Ovary (tissue), 10 donors: ENCODE measurements at places on chromosomes 12 and 14.

DNA sequence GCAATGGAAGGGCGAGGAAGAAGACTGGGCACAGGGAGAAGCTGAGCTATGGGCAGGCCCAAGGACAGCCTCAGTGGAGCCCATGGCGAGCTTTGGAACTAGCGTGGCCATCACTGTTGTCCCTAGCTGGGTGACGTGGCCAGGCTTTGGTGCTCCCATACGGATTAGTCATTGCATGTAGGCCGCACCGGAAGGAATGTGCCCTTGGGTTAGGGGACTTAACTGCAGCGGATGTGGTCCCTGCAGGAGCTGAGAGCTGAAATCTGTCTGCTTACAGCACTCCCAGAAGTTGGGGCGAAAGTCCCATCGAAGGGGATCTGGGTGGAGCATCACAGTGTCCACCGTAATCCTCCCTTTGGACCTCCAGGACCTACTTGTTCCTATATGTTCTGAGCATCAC, 133.7 kb downstream of the PAPOLA start:
- DNase-seq = no peak

GRCh38 chr14:34554540-34555250, 15.2 kb upstream of the EAPP start:
- DNase-seq = no peak

GRCh38 chr12:109618082-109618481, 44.5 kb downstream of the MVK start:
- DNase-seq = no peak

DNA sequence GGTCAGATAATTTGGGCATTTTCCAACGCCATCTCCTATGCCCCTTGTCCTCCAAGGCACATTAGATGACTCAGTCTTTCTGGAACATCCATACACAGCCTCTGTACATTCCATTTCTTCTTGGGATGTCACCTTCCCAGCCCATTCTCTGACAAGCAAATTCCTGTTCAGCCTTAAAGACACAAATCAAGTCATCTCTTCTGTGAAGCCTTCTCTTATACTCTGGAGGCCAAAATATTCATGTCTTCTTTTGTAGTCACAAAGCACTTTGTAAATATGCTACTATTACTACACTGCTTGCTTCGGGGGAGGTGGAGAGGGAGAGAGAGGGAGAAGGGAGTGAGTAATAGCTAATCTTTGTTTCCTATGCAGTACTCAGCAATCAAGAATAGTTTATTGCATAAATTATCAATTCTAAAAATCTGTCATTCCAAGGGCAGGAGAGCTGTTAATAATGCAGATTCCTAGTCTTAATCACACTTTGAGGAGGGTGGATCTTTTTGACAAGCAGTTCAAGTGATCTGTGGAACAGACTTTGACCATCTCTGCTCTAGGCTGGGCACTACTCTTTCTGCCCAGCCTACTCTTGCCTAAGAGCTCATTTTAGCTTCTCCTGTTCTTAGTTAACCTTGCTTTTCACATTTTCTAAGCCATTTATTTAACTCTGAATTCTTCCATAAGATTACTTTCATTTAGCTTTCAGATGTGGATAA, 27.9 kb downstream of the KCNMB4 start:
- DNase-seq = no peak

- no peak for DNase-seq
Observed at GRCh38 chr14:31419179-31419966, 977 bp downstream of the HEATR5A start.

DNA sequence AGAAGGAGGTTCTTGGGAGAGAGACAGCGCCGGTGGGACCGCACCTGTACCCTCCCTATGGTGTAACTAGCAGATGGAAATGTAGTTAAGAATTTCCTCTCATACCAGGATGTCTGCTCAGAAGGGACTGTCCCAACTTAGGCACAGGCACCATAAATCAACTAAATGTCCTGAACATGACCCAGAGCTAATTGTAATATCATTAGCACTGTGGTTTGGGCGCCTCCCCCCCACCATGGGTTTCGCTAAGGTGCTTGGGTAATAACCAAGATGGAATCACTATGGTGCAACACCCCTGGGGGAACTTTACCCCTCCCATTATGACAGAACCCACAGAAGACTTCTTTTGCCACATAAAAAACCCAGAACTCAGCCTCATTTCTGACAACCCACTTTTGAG, 15.9 kb downstream of the ZNF641 start:
- DNase-seq = no peak

DNA sequence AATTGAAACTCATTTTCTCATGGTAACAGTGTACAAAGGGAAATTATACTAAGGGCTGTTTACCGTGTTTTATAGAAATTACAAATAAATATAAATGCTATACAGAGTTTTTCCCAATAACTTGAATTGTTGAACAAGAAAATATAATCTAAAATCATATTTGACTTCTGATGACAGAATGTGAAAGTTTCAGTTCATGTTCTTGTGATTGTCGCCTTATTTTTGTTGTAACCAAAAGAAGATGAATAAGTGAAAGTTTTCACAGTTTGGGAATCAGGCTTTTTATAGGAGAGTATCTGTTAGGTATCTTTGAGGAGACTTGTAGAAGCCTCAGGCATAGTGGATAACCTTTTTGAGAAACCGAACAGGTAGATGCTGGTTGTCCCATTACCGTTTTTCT, 28.1 kb downstream of the ANO6 start:
- DNase-seq = no peak

DNA sequence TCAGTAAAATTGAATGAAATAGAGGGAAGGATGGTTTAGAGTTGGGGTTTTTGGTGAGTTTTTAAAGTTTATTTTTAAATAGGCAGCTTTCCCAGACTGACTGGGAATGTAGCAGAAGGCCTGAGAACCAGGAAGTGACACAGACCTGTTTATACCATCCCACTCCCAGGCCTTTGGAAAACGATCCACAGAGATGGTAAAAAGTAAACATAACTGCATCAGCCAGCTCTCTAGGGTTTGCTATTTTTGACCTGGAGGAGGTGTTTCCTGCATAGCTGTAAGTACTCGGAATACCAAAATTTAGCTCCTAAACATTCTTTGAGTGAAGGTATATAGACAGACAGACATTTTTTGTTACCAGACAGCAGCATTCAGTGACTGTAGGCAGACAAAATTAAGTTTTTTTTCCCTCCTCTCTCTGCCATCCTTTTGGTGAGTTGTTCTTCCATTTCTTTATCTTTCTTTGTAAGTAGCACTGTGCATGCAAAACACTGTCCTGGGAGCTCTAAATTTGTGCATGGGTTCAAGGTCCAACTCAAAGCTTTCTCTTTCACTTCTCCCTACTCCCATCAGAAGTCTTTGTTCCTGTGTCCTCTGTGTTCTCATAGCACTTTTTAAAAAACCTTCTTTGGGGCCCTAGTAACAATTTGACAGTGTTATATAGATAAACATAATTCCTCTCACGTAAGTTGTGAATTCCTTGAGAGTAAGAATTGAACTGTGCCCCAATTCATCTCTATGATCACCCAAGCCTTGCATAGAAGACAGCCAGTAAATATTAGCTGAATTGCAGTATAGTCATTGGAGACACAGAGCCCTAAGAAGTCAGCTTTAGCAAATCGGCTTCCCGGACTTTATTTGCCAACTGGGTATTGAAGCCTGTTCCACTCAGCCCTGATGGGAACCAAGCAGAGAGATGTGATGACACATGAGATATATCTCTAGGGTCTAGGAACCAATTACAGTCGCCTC, 37.4 kb downstream of the SUSD6 start:
- no peak for DNase-seq

- DNase-seq = no peak
Observed at GRCh38 chr12:50186681-50187080, 19.5 kb upstream of the CERS5 start.

- no peak for DNase-seq
Observed at GRCh38 chr14:99327458-99328250, 55.7 kb upstream of the BCL11B start.

GRCh38 chr12:1790444-1790843, 29.9 kb upstream of the LRTM2 start:
- DNase-seq = no peak

- peak; percentile 41 for DNase-seq
Observed at GRCh38 chr14:23566112-23566777, 1.3 kb downstream of the AP1G2 start.

DNA sequence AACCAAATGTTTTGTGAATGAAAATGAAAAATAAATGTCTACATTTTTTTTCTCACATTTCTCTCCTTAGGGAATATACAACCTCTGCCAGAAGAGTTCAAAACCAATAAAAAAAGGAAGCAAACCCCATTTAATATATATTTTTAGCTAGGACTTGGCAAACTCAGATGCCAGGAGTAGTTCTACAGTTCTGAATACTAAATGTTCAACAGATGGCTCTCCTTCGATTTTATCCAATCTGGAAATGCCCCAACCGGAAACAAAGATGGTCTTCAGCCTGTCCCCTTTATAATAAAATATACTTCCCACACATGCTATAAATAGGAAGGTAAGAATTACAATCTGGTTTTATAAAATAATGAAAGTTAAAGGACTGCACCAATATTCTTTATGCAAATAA, 330.4 kb downstream of the MDGA2 start:
- no peak for DNase-seq

DNA sequence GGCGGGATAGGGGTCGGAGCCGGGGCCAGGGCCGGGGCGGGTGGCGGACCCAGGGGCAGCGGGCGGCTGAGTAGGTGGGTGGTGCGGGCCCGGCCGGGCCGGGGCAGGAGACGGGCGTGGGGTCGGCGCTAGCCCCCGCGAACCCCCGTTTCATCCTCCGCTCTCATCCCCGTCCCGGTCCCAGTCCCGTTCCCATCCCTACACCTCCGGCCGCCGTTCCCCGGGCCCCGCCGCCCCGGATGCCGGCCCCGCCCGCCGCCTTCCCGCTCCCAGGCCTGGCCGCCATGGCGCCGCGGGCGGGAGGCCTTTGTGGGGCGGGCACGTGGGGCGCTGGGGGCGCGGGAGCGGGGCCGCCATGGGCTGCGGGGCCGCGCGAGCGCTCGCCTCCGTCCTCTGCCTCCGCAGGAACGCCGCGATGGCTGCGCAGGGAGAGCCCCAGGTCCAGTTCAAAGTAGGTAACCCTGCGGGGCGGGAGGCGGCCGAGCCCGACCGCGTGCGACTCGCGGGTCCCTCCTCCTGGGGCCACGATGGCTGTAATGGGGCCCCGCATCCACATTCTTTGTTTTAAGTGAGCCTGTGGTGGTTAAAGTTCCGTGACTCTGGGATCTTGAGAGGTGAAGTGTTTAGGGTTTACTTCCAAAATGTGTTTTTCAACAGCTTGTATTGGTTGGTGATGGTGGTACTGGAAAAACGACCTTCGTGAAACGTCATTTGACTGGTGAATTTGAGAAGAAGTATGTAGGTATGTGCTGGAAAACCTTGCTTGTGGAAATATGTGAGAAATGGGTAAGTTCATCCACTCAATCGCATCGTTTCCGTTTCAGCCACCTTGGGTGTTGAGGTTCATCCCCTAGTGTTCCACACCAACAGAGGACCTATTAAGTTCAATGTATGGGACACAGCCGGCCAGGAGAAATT, 572 bp downstream of the RAN start:
- DNase-seq = no peak

DNA sequence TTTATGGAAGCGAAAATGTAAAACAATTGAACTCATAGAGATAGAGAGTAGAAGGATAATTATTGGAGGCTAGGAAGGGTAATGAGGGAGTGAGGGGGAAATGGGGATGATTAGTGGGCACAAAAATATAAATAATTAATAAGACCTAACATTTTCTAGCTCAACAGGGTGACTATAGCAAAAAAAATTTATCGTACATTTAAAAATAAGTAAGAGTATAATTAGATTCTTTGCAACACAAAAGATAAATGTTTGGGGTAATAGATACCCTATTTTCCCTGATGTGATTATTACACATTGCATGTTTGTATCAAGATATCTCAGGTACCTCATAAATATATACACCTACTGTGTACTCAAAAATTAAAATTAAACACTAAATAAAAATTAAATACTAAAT, 1070.0 kb downstream of the LRFN5 start:
- no peak for DNase-seq

- no peak for DNase-seq
Observed at GRCh38 chr14:77378701-77379100, 1.5 kb downstream of the SAMD15 start.
